ENCODE measurements at places on chromosomes 12 and 14.

DNA sequence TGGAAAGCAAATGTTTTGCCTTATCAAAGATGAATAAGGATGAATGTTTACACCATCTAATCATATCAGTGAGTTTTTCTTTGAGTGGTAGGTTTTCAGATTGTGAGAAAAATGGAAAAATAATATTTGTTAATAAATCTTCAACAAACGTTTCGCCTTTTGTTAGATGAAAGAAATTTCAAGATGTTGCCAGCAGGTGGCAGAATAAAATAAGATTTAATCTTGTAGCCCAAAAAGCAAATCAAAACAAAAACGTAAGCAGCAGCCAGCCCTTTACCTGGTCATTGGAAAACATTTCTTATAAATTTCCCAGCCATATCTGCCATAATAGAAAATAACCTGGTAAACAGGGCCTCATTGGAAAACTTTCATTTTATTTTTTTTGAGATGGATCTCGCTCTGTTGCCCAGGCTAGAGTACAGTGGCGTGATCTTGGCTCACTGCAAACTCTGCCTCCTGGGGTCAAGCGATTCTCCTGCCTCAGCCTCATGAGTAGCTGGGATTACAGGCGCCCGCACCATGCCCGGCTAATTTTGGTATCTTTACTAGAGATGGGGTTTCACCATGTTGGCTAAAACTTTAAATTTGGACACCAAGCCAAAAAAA is 15.4 kb upstream of the TMEM120B start:
- DNase-seq, result no peak

DNA sequence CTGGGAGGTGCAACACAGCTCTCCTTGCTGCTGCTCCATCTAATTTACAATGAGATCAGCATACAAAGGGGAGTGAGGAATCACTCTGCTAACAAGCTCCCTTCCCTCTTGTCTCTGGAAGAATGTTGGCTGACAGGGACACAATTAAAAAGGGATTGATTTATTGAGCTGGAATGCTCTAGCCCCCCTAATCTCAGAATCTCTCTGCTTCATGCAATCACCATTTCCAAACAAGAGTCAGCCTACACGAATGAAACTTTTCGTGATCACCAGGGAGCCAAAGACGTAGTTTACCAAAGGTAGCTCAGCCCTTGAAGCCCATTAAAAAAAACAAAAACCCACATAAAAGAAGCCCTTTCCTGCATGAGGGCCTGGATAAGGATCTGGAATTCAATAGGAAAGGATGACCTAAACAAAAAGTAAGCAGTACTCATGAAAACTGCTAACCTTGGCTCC is 223.8 kb downstream of the C12orf75 start:
- DNase-seq, result no peak

GRCh38 chr12:27252934-27253333 is 8.8 kb downstream of the STK38L start:
- no peak for DNase-seq

DNA sequence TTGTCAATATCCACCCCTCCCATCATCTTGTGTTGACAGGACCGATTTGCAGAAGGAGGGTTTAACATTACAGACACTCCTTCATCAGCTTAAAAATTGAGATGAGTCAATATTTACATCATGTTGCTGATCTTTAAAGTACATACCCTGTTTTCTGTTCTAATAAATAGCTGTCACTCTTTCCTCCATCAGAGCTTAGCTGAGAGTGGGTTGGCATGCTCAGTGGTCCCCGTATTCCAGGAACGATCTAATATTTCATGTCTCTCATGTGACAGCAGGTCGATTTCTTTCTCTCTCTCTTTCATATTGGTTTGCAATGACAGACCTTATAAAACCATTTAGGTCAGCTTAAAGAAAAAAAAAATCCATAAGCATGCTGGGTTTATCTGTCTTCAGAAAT is 950.6 kb downstream of the GALC start:
- DNase-seq, result no peak

- peak; percentile 43 for DNase-seq
Observed at GRCh38 chr14:40417777-40418401, 985.7 kb upstream of the FBXO33 start.

- DNase-seq, result no peak
Observed at GRCh38 chr12:42583016-42583415, 6.5 kb downstream of the PRICKLE1 start.

GRCh38 chr12:105233041-105233905 is 2.7 kb downstream of the APPL2 start:
- no peak for DNase-seq

DNA sequence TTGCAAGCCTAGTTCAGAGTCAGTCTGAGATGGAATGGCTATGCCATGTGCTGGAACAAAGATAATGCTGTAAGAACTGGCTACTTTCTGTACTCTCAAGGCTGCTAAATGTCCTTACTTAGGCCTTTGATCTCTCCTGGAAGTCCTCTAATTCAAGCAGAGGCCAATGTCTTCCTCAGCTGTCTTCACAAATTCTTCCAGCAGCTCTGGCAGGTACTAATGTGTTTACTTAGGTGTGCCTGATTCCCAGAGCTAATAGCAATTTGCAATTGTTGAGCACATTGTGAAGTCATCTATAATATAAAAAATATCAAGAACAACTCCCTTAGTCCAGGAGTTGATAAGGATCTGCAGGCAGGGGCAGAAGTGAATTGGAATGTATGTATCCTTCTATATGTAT is 3.8 kb upstream of the MYF5 start:
- DNase-seq, result no peak

GRCh38 chr14:53953828-53954550 is 2.6 kb downstream of the BMP4 start:
- DNase-seq, result no peak

GRCh38 chr14:103522649-103523574 is at the start of gene CKB:
TSS of gene CKB (minus strand) at chr14:103522830. CDS start at chr14:103522493, 337 bp downstream.
- DNase-seq, result peak; percentile 82

GRCh38 chr12:127334365-127334764 is 932.6 kb upstream of the TMEM132C start:
- DNase-seq, result peak; percentile 24

DNA sequence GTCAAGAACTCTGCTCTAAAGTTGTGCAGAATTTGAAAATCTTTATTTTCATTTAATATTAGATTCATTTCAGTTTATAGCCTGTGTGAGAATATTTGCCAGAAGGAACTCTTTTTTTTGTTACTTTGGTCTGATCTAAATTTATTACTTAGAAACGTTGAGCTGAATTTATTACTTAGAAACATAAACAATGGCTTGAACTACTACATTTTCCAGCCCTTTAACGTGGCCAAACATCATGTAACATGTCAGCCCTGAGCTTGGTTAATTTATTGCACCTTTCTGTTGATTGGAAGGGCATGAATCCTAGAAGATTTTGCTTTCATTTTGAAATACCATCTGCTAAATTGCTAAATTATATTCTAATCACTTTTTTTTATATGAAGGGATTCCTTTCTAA is 241.4 kb downstream of the TMEM117 start:
- DNase-seq, result no peak

DNA sequence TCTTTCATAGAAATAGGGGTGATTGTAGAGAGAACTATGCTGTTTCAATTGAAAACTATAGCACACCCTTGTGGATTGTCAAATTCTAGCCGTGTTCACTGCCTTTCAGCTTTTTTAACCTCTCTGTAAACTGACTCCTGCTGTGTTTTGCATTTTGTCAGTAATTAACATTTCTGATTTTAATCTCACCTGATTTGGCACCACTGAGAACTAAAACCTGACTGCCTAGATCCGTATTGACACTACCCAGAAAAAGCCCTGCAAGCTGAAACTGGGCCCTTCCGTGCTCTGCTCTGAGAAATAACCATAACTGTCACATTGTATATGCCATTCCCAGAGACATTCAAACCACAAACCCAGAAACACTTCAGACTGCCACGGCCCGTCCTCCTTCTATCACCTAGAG is 26.6 kb upstream of the ETV6 start:
- DNase-seq, result no peak

DNA sequence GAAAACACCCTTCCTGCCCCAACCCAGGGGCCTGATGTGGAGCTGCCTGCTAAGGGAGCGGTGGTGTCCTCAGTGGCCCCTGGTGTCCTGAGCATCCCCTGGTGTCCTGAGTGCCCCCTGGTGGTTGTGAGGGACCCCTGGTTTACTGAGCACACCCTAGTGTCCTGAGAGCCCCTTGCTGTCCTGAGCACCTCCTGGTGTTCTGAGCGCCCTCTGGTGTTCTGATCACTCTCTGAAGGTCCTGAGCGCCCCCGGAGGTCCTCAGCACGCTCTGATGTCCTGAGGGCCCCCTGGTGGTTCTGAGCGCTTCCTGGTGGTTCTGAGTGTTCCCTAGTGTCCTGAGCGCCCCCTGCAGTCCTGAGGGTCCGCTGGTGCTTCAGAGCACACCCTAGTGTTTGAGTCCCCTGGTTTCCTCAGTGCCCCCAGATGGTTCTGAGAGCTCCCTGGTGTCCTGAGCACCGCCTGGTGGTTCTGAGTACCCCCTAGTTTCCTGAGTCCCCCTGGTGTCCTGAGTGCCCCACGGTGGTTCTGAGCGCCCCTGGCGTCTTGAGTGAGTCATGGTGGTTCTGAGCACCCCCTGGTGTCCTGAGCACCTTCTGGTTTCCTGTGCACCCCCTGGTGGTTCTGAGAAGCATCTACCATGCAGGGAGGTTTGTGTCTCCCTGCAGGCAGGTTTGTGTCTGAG is 1004.2 kb downstream of the TMEM121 start:
- DNase-seq, result peak; percentile 10

DNA sequence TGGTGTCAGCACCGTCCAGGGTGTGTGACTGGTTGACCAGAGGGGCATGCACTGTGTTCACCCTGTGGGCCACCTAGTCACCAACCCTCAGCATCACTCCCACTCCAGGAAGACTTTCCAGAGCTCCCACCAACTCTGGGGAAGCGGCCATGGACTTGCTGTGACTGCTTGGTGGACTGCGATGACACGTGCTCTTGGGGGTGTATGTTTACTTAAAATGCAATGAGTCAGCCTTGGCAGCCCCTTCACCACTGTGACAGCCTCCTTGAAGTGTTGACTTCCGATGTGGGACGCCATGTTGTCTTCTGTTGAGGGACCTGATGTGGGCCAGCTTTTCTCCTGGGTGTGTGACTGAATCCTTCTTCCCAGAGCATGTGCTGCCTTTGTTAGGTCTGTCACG is 151.1 kb upstream of the RTL1 start:
- DNase-seq, result no peak

GRCh38 chr12:109767991-109768900 is 54.6 kb downstream of the FAM222A start:
- DNase-seq, result peak; percentile 5

DNA sequence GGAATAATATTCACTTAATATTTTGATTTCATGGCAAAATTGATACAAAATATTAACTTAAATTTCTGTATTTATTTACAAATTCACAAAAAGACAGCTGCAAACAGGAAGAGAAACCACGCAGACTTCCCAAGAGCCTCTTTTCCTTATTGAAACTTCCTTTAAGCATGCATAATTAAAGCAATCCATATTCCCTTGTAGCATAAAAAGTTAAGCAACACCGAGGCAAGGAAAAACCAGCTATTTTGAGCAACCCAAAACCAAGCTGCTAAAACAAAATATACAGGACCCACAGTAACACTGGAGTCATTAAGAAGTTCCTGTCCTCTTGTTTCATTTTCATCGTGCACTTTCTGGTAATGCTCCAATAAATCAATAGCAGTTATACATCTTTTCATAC is 58.0 kb downstream of the EEA1 start:
- DNase-seq, result no peak

- no peak for DNase-seq
Observed at GRCh38 chr14:99250636-99251208, 21.3 kb downstream of the BCL11B start.

- no peak for DNase-seq
Observed at GRCh38 chr14:74085047-74085637, 386 bp downstream of the LIN52 start.

- no peak for DNase-seq
Observed at GRCh38 chr12:43052441-43052840, 462.9 kb upstream of the PRICKLE1 start.

DNA sequence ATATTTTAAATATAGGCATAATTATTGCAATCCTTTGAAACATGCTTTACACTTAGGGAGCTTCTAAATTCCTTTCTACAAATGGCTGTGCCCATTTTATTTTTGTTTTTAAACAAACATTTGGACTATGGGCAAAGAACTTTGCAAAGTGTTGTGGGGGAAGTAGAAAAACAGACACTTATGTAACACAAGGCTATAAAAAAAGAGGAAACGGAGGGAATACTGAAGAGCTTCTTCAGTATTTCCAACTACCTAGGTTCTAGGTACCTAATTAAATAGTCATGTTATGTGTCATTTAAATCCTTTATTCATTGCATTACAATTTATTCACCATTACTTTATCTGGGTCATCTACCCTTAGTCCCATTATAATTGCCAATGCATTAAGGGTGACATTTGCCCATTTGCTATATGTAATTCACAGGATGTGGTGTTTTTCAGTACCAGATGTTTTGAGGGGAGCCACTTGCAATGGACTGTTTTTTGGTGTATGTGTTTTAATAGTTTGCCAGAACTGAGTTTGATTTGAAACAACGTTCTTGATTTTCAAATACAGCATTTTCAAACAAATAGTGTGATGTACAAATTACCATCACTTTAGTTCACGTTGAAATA is 1.5 kb upstream of the MSRB3 start:
- no peak for DNase-seq

DNA sequence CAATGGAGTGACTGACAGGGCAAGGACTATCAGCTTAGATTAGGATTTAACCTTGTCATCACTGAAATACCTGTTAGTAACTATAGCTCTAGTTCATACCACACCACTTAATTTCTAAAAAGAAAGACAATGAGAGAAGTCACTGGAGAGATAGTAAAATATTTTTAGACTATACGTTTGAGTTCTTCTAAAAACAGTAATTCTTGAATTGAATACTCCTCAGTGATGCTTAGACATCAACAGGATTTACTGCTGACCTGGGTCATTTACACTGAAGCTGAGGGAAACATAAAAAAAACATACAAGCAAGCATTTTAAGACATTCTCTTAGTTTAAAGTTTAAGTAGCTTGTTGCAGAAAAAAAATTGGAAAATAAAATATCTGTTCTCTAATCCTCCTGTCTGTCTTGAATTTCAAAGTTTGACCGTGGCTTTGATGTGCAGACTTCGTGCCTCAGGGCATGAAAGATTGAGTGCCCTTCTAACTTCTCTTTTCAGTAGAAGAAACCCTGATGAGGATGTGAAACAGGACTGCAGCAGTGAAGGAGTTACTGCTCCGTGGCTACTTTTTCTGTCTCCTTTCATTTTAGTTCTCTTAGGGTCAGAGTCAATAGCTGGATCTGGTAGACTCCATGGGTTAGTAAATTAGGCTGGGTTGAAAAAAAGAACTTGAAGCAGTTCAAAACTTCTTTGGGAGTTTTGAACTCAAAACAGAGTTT is 172.2 kb downstream of the PTPRO start:
- no peak for DNase-seq

- DNase-seq, result no peak
Observed at GRCh38 chr12:42208574-42208973, 29.5 kb downstream of the YAF2 start.

DNA sequence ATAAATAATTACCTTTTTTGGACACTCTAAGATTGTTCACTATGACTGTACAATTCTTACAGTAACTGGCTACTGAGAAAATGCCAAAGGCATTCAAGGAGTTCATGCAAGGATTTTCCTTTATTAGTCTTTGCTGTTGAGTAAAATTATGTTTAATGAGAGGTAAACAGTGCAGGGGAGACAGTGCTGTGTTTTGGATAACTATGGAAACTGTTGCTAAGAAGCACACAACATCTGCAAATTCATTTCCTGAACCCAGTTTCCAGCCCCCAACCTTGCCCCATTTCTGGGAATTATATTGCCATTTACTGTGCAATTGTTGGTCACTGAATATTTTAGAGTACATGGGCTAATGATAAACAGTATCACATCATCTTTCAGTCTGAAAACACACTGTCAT is 1005.8 kb downstream of the TRHDE start:
- no peak for DNase-seq

All from WERI-Rb-1 (cell line).